ENCODE measurements at places on chromosomes 3 and 15.

DNA sequence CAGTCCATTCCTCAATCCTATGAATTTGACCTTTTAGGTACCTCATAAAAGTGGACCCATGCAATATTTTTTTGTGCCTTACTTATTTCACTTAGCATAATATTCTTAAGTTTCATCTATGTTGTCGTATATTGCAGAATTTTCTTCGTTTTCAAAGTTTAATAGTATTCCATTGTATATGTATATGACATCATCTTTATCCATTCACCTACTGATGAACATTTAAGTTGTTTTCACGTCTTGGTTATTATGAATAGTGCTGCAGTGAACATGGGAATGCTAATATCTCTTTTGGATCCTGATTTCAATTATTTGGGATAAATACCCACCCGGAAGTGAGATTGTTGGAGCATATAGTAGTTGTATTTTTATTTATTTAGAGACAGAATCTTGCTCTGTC, 65.1 kb downstream of the AP4E1 start:
- no peak for DNase-seq

GRCh38 chr15:38059665-38060064, 125.2 kb downstream of the TMCO5A start:
- no peak for DNase-seq

DNA sequence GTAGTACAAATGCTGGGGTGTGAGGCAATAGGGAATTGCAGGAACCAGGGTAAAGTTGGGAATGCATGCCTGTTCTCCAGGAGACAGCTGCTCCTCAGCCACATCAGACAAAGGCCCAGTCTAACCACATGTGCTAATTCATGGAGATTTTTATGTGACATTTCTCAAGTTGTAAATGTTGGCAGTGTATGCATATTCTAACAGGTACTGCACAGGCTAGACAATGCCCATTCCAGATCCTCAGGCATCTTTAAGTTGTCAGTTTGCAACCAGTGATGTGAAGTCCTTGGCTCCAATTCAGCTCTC, 84.9 kb downstream of the EEFSEC start:
- DNase-seq: no peak

DNA sequence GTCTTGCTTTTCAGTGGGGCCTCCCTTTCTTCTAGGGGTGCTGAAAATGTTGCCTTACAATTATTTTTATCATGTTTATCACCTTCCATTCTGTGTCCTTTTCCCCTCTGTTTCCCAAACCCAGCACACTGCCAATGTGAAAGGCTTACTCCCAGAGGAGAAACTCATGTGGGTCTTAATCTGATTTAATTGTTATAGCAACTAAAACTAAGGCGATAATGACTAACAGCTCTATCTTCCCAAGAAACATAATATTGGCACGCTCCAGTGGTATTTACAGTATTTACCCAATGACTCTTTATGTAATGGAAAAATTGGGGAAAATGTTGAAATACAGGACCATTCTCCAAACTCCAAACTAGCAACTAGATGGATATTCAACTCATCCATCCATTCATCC, 58.4 kb downstream of the MESD start:
- no peak for DNase-seq

- DNase-seq: no peak
These were observed 8.8 kb downstream of the C3orf22 start for GRCh38 chr3:126549861-126550487.

DNA sequence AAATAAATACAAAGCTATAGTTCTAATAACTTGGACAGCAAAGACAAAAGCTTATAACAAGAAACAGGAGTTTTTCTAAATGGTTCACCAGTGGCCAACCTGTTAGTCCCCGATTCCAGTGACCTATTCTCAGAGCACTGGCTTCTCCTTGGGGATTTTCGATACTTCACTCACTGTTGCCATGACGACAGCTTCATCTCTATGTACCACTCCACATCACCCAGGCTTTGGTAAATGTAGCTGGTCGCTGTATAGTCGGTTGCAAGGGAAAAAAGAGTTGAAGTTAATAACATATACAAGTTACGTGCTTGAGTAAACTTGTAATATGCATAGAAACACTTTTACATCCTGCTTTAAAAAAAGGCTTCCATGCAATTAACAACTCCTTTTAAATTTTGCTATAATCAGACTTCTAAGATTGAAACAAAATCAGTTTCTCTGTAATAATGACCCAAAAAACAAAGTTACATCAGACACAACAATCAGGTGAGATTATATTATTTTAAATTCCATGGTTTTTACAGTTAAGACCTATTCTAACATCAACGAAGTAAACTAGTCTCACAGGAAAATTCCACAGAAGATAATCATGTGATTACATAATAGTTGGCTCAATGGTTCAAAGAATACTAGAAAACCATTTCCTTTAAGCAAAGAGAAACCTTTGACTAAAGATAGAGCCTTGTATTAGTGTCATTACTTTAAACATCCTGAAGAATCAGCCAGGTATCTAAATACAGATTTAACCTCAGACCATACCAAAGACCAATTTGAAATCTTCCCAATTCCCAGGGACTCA, 2.9 kb downstream of the CCNL1 start:
- DNase-seq: no peak

DNA sequence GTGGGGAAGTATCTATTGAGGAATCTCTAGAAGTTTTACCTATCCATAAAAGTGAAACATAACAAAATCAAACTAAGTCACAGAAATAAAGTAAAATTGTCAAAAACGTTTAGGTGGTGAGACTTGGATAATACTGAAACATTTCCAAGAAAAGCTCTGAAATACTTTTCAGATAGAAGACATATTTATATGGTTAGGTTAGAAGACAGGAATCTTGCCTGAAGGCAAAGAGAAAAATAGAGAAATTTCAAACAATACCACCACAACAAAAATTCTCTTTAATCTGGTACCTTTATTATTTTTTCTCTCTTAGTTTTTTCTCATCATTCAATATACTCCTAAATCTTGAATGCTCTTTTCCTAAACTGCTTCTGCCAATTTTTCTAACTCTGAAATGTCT, 222.7 kb upstream of the PLSCR5 start:
- no peak for DNase-seq

- DNase-seq: no peak
These were observed 21.7 kb upstream of the UTS2B start for GRCh38 chr3:191352014-191352413.

- no peak for DNase-seq
These were observed 171.5 kb upstream of the NR2E3 start for GRCh38 chr15:71638876-71639275.

GRCh38 chr15:31098953-31099740, 2.4 kb downstream of the TRPM1 start:
- DNase-seq: no peak

GRCh38 chr3:171497468-171497867, 37.3 kb upstream of the TNIK start:
- no peak for DNase-seq

DNA sequence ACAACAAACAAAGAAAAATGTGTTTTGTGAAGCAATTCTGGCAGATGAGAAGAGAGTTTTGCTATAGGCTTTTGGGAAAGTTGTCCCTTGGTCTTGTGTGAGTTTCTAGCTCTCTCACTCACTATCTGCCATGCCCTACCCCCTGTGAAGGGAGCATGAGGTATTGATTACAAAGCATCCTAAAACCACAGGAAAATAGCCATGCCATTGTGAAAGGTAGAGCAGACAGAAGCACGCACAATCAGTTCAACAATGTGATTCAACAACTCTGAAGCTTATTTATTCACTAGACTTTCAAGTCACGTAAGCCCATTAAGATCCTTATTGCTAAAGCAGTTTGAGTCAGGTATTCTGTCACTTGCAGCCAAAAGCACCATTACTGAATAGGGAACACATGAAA, 6.5 kb upstream of the AQR start:
- DNase-seq: no peak

GRCh38 chr15:73983211-73983727, 8.8 kb downstream of the STOML1 start:
- DNase-seq: no peak

DNA sequence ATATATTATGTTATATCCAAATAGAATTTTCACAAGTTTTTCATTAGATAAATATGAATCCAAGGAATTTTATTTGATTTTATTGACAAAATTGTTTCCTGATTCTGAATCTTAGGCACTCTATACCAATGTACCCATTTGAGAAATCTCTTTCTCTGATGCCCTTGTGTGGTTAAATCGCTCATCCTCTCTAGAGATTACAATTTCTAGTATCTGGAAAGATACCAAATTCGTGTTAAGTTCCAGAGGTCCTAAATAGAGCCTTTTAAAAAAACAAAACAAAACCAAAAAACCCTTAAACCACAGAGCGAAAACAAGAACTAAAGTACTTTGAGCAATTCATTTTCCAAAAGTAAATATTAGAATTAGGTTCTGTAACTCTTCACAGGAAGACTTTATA, 20.0 kb downstream of the SATB1 start:
- DNase-seq: no peak

DNA sequence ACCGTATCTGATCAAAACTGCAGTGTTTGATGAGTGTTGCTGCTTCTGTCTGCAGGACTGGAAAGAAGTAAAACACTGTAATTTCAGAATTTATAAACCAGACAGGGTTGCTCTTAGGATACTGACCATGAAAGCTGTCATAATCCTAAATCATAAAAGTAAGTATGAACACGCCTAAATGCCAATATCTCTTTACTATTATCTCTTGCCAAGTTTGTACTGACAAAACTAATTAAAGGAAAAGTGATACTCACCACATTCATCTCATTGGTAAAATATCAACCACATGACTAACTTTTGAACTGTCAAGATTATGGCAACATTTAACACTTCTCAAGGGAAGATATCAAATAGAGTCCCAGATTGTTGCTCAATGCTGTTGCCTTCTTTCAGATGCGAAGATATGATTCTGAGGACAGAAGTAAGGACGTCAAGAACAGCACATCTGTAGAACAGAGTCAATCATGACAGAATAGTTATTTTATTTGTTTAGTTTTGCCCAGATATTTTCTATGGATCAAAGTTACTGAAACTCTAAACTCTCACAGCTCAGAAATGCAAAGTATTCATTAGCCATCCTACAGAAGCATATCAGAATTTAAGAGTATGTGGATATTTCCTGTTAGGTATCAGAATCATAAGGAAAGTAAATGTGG, 61.4 kb upstream of the COL8A1 start:
- DNase-seq: no peak

DNA sequence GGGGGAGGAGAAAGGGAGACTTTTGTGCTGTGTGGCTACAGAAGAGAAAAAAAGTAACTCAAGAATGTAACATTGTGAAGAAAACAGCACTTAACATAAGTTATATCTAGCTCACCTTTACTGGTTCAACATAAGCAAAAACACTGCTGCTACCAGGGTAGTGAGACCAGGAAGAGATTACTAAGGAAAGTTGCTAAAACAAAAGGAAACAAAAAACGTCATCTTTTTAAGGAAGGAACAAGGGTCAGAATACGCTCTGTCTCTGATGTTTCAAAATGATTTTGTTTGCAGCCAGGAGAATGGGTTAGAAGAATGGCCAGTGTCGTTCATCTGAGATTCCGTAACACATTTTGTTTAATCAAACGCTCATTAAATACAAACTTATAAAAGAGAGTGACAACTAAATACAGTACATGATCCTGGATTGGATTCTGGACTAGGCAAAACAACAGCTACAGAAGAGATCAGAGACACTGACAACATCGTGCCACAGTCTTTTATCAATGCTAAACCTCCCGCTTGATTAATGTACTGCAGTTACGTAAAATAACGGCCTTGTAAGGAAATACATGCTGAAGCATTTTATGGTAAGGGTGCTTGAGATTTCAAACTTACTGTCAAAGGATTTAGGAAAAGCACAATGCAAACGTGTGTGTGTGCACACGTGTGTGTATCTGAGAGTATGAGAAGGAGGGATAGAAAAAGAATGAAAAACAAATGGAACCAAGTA, 67.7 kb downstream of the FOXP1 start:
- DNase-seq: no peak

DNA sequence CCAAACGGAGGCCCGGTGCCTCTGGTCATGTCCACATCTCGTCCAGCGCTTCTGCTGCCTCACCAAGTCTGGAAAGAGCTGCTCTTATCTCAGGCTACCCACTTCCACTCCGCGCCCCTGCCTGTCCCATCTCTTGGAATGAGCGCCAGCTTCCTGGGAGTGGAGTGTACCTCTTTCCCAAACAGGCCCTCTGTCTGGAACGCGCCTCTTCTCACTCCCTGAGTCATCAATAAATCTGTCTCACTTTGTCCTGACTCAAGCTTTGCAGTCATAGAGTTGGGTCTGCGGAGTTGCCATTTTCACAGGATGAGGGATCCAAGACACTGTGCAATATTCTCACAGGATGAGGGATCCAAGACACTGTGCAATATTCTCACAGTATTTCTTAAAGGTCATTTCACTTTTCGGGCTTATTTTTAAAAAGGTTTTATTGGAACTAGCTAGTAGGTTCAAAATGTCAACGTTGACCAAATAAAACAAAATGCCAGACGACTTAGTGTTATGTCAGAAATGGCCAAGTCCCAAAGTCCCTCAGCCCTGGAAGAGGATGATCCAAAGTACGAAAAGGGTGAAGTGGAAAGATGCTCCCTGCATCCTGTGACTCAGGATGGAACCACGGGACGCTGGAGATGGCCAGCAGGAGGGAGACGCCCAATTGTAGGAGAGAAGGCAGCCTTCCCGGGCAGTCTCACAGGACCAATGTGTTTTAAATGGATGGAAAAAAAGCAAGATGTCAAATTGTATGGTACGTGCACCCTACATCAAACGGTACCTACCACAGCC, 81.1 kb downstream of the CHSY1 start:
- DNase-seq: no peak

DNA sequence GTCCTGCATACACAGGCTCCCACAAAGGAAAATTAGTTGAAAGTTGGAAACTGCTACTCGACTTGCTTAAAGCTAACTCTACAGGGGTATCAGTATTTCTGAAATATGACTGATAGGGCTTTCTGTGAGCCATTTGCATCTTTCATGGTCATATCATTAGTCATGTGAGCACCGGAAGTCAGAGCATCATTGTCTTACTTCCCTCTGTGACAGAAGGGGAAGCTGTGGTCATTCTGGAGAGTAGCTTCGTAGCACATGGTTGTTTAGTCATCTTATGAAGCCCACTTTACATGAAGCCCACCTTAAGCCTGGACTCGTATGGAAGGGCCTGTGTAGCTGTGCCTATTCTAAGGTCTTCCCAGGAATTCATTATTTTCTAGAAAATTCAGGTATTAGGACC, 69.0 kb downstream of the COL6A5 start:
- DNase-seq: no peak

DNA sequence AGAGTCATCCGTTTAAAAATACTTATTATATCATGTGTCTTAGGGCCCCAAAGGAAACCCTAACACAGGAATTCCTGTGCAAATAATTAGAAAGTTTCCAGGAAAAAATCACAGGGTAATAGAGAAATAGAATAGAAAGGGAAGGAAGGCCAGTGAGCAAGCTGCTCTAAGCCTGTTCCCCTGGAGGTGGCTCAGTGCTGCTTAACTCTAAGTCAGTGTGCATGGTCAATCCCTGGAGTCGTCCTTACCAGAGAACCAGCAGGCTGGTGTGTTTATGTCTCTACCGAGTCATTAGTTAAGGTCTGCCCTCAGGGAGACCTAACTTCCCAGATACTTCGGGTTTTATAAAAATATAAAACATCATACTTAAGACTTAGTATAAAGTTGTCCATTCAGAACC, 21.0 kb upstream of the MCF2L2 start:
- DNase-seq: no peak

Data from nephron progenitor cell (in vitro differentiated cells).